ENCODE measurements at places on chromosomes 7 and 10. TPM values are rescaled to one million over a fixed set of nuclear protein-coding genes. Genes with fewer than 3 reads are reported as not detected.

Gene RHOBTB1
- 9.3 TPM for total RNA-seq

Gene PON1
- not detected for total RNA-seq

Gene PSD
- 5.6 TPM for total RNA-seq

Gene EPHA1
- total RNA-seq: 133 TPM

Gene GTF2IRD1
- total RNA-seq: 46.5 TPM

Gene ELFN1
- total RNA-seq: 2.0 TPM

Gene HOXA3
- not detected for total RNA-seq
